Ureter (tissue), 1 donor: ENCODE measurements at places on chromosomes 12 and 14.

- peak; percentile 74 for DNase-seq
Observed at GRCh38 chr12:124928095-124928911, 13.9 kb upstream of the UBC start.

DNA sequence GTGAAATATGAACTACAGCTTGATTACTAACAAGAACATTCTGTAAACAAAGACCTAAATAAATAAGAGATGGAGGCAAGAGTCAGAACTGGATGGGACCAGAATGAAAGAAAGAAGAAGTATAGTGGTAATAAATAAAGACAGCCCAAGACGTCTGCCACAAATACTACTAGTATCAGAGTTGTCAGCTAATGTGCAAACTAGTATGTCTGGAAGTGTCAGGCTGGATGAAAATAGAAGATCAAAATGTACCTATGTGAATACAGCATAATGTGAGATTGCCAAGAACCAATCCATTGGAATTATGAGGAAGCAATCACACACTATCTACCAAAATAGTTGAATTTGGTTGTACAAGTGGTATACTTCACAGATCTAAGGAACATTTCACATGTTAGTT, 353.0 kb downstream of the BTG1 start:
- DNase-seq: no peak

GRCh38 chr12:31772685-31773222, 43.9 kb upstream of the AMN1 start:
- DNase-seq: no peak

GRCh38 chr12:75977952-75978671, 53.5 kb downstream of the PHLDA1 start:
- peak; percentile 85 for DNase-seq

- DNase-seq: no peak
Observed at GRCh38 chr14:104146651-104147345, 8.4 kb downstream of the KIF26A start.
